NCI-H1417 (cell line): ENCODE measurements at places on chromosomes 12 and 14.

- DNase-seq = no peak
Observed at GRCh38 chr12:105738051-105738450, 400.7 kb downstream of the NUAK1 start.

DNA sequence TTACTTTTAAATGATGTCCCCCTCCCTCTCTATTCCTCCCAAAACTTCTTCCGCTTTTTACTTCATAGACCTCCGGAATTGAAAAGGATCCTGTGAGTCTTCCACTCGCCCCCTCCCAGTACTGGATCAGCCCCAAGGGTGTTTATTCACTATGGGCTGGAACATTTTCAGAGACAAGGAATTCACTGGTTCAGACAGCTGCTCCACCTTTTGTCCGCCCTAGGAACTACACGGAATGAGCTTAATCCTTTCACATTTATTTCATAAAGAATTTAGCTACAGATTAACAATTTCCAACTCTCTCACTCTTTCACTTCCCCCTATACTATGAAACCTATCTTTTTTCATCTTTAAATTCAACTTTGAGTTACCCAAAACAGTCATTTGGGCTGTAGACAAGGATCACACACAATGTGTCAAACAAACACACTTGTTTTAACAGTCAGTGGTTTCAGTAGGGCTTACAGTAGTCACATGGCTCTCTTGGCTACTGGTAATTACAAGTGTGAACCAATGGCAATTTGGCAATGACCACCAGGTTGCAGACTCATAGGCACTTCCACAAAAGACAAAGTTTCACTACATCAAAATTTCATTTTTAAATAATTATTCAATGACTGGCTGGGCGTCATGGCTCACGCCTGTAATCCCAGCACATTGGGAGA is 20.6 kb downstream of the CNIH1 start:
- peak; percentile 10 for DNase-seq

DNA sequence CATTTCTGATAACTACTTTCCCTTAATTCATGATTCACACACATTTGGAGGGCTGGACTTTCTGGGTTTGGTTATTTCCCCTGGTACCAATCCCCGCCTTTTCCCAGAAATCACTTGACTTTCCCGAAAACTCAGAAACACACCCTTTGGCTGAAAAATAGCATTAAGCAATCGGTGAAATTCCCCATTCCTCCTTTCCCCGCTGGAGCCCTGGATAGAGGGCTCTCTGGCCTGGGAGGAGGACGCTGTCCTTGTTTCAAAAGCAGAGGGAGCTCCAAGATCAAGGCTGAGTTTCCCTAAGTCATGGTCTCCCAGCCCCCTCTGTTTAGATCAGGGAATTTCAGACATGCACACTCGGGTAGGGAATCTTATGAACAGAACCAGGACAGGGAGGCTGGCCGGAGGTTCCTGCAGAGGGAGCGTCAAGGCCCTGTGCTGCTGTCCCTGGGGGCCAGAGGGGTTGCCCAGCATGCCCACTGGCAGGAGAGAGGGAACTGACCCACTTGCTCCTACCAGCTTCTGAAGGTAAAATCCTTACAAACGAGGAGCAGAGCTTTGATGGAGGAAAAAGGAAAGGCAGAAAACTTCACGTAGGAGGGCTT is at the start of gene C1S:
Gene C1S (plus strand): TSS at position 366 of the 602 bp plus-strand sequence. CDS start 1,195 bp downstream, outside the sequence.
- DNase-seq = peak; percentile 54

GRCh38 chr12:94566345-94566744 is 84.0 kb downstream of the TMCC3 start:
- no peak for DNase-seq

GRCh38 chr12:93003531-93004239 is 74.6 kb upstream of the EEA1 start:
- DNase-seq = peak; percentile 45

DNA sequence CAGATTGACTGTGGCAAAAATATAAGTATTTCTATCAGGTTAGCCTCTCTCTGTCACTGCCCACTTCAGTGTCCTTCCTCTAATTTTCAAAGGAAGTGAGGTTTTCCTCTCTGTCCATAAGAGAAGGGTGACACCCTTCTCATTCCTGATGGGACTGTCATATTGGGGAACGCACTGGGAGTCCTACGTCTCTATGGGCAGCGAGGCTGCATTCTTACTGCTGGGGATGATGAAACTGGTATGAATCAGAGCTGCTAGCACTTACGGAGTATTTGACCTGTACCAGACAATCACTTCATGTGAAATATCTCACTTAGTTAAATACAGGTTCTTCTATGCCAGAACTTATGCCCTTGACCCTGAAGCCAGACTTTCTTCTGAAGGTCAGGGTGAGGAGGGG is 436.3 kb downstream of the DPF3 start:
- DNase-seq = no peak

DNA sequence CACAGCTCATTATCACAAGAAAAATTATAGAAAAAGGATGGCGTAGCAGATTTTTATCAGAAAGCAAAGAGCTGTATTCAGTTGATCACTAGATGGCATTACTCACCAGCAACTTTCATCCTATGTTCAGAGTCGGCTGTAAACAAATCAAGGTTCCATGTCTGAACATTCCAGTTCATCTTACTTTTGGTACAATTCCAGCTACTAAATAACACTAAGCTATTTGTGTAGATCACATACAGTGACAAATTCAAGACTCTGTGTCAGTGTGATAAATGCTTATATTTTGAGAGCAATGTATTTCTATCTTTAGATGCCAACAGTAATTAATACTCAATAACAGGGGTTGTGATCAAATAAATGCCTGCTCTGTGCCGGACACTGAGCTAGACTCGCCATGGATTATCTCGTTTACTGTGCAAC is 30.1 kb downstream of the NRDE2 start:
- DNase-seq = peak; percentile 65

DNA sequence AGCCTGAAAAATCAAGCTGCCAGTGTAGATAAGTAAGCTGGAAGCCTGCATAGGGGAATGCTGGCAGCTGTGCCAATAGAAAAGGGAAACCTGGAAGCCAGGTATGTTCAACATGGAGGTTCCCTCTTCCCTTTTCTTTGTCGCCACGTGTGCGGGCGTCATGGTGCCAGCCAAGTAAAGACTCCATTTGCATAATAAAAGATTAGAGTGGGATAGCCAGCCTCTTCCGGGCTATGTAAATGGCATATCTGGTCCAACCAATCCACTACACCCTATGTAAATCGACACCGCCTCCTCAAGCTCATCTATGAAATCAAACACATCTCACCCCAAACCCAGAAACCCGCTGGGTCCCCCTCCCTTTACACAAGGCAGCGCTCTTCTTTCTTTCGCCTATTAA is 5.6 kb upstream of the ADGRD1 start:
- peak; percentile 30 for DNase-seq

DNA sequence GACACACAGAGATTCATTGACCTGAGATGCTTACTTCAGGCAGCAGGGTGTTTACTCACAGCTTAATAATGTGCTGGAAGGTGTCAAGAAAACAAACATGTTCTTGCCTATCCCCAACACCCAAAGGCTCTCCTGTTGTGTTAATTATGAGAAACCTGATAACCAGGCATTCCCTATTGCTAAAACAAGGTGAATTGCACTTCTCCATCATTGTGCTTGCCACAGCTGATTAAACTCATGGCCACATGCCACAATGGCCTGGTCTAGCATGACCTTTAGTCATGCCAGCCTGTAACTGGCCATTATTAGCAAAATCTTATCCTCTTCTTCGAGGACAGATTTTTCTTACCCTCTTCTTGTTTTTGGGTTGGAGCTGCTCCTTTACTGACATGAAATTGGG is 21.4 kb downstream of the SMOC1 start:
- DNase-seq = no peak

DNA sequence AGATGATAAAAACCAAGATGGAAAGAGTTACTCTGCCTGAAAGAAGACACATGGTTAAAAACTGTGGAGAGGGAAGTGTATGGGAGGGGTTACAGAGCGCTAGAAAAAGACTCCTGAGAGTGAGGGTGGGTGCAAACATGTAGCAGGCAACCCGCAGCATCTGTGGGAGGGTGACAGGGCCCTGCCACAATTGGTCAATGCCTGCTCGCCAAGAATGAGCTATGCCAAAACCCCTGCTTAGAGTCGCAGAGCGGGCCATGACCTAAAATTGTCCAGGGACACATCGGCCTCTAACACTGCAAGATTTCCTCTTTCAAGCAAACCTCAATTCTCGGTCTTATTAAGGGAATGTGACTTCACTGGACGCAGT is 700 bp downstream of the PRKAG1 start:
- DNase-seq = no peak

GRCh38 chr12:115528466-115528865 is 749.0 kb downstream of the MED13L start:
- DNase-seq = no peak

- DNase-seq = no peak
Observed at GRCh38 chr14:96602186-96602585, 100.0 kb downstream of the PAPOLA start.

DNA sequence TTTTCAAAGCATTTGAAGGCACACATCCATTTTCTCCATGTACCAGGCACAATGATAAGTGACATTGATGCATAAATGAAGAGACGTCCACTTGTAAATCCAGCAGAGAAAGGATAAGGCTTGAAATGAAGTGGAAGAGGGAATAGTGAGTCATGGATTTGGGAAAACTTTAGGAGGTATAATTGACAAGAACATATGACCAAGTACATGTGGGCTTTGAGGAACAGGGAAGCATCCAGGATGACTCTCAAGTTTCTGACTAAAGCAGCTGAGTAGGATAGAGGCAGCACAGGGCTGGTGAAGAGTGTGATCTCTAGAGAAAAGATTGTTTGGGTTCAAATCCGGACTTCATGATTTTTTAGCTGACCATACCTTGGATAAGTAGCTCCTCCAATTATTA is 43.6 kb upstream of the SYT1 start:
- no peak for DNase-seq
